Lung microvascular endothelial cell (primary cell): ENCODE measurements at places on chromosomes 7 and 10. TPM values are rescaled to one million over a fixed set of nuclear protein-coding genes. Genes with fewer than 3 reads are reported as not detected.

- no peak for DNase-seq
These were observed 145.1 kb downstream of the ADRA2A start for GRCh38 chr10:111221682-111222480.

The ELMO1 gene
- 30.7 and 36.5 TPM in 2 replicates for total RNA-seq

The CFAP70 gene
- total RNA-seq, result under 0.01 and 0.20 TPM in 2 replicates

The LIPN gene
- total RNA-seq, result not detected in 2 replicates

- DNase-seq, result no peak
These were observed 35.8 kb upstream of the COBL start for GRCh38 chr7:51352174-51353100.

The PRTFDC1 gene
- total RNA-seq, result 5.6 and 7.6 TPM in 2 replicates

The STRIP2 gene
- 1.8 and 2.6 TPM in 2 replicates for total RNA-seq

GRCh38 chr7:47932466-47933037 lies 15.7 kb downstream of the PKD1L1 start:
- no peak for DNase-seq

DNA sequence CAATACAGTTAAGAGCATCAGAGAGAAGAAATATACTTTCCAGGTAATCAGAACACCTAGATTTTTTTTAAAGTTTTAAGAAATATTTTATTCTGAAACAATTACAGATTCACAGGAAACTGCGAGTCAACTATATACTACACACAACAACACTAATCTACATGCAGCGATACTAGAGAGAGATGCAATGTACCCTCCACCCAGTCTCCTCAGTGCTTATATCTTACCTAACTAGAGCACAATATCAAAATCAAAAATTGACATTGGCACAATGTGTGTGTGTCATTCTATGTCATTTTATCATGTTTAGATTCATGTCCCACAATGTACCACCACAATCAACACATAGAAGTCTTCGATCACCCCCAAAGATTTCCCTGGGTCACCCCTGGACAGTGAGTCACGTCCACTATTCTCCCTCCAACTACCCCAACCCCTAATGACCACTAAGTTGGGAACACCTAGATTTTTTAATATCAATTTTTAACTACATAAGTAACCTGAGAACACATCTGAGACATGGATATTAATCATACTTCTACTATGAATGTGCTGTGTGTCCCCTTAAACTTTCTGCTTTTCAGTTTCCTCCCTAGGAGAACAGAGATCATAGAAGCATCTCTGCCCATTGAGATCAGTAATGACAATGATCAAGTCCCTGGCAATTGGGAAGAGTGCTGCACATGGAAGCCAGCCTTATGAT lies 86.5 kb downstream of the GSAP start:
- DNase-seq, result no peak

DNA sequence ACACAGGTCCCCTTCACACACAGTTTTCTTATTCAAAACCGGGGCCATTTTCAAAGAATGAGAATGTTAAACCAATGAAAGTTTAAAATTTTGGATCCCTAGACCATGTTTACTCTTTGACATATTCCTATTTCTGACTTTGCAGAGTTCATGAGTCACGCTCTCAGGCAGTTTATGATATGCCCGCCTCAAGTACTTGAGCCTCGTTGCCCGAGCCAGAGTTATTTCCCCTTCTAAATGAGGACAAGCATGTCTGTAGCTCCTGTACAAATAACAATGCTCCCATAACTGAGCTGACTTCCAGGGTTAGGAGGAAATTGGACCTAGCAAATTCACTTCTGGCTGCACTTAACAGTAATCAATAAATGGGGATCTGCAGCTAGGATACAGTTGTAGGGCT lies 87.9 kb upstream of the PDE1C start:
- peak; percentile 64 for DNase-seq

GRCh38 chr10:106401161-106401560 lies 763.3 kb downstream of the SORCS1 start:
- no peak for DNase-seq

The GIMAP5 gene
- 187 and 435 TPM in 2 replicates for total RNA-seq

DNA sequence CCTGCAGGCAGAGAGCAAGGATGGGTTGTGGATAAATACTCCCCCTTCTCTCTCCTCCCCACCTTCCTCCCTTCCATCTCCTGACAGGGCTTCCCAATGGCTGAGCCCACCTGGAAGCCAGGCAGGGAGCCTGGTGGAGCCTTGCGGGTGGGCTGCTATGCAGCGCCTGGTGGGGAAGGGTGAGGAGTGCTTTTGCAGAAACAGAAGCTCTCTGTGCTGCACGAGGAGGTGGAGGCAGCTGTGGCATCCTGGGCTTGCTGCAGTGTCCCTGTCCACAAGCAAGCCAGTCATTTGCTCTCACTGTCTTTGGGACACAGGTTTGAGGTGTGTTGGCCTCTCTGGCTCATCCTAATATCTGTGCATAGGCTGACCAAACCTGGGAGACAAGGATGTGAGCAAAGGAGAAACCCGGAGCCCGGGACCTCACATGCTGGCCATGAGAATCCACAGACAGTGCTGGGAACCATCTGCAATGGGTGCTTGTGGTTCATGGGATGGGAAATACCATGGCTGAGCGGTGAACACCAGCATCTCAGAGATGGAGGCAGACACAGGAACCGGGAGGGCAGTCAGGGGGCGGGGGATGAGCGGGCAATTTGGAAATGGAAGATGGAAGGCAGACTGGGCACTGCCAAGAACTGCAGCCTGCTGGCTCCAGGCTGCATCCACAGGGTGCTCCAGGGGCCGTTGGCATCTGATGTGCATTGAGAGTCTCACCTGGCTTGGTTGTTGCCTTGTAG lies 364.2 kb downstream of the GLRX3 start:
- no peak for DNase-seq

GRCh38 chr10:68989317-68989990 lies 851 bp downstream of the KIFBP start:
- peak; percentile 35 for DNase-seq

The VSTM2A gene
- not detected in 2 replicates for total RNA-seq

DNA sequence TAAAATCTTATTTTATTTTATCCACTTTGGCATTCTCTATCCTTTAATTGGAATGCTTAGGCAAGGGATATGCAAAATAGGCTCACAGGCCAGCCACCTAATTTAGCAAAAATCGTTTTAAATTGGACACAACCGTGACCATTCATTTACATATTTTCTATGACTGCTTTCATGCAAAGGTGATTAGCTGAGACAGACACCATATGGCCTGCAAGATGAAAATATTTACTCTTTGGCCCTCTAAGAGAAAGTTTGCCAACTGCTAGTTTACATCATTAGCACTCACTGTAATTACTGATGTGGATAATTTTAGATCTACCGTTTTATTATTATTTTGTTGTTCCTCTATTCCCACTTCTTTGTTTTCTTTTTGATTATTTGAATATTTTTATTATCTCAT lies 375.5 kb upstream of the LRRTM3 start:
- no peak for DNase-seq

The NPY gene
- total RNA-seq, result not detected in 2 replicates

DNA sequence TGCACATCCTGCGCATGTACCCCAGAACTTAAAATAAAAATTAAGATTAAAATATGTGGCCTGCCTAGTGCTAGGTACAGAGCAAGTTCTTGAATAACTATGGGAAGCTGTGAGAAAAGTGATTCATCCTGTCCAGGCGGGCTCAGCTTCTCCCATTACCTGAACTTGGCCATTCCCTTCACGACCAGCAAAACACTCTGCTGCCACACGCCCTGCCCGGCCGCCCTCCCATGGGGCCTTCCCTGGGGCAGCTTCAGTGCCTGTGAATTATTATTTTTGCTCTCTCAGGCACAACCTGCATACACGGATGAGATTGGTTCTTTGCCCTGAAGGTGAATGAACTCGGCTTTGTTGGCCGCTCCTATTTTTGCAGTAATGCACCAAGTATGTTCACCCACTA lies 209.2 kb upstream of the SHH start:
- no peak for DNase-seq

GRCh38 chr7:28818996-28819395 lies 139.1 kb downstream of the TRIL start:
- no peak for DNase-seq

The C10orf143 gene
- total RNA-seq, result 0.22 and 0.40 TPM in 2 replicates

The SLC16A12 gene
- total RNA-seq, result not detected in 2 replicates

DNA sequence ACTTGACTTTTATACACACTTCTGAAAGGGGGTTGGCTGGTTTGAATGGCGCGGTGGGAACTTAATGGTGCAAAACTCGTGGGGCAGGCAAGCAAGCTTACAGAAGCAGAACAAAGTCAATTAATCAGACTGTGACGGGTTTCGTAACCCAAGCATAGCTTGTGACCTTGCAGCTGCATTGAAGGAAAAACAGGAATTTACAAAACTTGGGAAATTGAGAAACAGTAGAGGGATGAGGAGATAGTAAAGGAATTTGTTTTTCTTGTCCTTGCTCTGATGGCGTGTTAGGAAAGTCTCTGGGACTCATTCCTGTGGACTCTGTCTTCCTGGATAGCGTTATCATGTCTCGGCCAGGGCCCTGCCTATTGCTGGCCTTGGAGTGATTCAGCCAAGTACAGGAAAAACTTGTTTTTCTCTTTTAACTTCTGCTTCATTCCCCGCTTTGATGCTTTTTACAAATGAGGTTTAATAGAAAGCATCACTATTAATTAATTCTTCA lies 220.0 kb upstream of the KCND2 start:
- peak; percentile 64 for DNase-seq

The MBLAC1 gene
- 2.0 and 2.4 TPM in 2 replicates for total RNA-seq

GRCh38 chr7:2278026-2278425 lies 36.0 kb downstream of the NUDT1 start:
- no peak for DNase-seq

DNA sequence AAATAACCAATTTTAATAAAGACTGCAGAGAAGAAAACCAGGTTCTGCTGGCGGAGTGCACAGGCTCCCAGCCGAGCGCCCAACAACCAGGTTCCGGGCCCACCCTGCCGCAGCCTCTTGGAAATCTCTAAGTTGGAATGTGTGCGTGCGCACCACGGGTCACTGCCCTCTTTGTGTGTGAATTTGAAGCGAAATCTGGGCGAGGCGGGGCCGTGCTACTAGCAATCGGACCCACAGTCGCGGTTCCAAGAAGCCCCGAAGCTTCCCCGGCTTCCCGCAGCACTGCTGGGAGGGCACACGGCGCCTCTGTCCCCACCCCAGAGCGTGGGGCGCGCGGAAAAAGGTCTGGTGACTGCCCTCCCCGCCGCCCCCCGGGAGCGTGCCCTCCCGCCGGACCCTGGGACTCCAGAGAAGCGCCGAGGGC lies 666 bp upstream of the MAP3K8 start:
- peak; percentile 67 for DNase-seq

The GSAP gene
- total RNA-seq, result 2.0 and 3.6 TPM in 2 replicates

DNA sequence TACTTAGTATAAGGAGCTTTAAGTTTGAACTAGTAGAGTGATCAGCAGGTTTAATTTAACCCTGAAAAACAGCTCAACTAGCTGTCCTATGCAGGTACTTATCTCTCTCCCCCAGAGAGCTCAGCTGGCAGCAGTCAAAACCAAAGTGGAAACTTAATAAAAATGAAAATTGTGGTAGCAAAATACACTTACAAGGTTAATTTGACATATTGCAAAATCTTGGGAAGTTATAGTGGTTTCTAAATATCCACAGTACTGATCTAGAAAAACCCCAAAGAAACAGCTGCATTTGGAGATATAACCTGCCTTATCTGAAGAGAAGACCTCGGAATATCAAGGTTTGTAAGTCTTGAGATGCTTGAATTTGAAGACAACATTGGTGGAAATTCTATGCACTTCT lies 269.2 kb downstream of the RNLS start:
- DNase-seq, result no peak

The ZEB1 gene
- total RNA-seq, result 49.7 and 69.4 TPM in 2 replicates

GRCh38 chr10:24467136-24467535 lies 256.6 kb downstream of the ARHGAP21 start:
- DNase-seq, result no peak

GRCh38 chr7:157545681-157546060 lies 208.9 kb downstream of the DNAJB6 start:
- DNase-seq, result no peak

The LIPF gene
- total RNA-seq, result not detected in 2 replicates

GRCh38 chr10:2631557-2632205 lies 435.7 kb upstream of the PFKP start:
- no peak for DNase-seq

DNA sequence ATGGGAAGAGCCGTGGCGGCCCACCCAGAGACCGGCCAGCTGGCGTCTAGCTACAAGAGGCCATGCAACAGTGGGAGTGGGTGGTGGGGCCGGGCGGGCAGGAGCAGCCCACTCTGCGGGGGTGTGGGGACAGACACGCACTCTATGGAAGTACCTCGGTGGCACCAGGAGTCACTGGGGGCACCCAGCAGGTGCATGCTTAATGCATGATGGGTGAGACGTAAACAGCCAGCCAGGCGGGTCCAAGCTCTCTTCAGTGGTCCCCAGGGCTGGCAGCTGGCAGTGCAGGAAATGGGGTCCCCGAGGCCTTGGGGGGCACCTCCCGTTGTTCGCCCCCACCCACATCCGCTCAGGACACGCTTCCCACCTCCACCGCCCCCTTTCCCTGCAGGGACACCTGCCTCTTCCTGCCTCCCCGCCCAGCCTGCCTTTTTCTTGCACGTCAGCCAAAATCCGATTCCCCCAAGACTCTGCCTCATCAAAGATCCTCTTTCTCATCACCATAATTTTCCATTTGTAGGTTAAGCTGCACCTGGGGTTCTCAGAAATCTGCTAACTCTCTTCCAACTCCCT lies 22.6 kb upstream of the PSMG3 start:
- DNase-seq, result no peak

DNA sequence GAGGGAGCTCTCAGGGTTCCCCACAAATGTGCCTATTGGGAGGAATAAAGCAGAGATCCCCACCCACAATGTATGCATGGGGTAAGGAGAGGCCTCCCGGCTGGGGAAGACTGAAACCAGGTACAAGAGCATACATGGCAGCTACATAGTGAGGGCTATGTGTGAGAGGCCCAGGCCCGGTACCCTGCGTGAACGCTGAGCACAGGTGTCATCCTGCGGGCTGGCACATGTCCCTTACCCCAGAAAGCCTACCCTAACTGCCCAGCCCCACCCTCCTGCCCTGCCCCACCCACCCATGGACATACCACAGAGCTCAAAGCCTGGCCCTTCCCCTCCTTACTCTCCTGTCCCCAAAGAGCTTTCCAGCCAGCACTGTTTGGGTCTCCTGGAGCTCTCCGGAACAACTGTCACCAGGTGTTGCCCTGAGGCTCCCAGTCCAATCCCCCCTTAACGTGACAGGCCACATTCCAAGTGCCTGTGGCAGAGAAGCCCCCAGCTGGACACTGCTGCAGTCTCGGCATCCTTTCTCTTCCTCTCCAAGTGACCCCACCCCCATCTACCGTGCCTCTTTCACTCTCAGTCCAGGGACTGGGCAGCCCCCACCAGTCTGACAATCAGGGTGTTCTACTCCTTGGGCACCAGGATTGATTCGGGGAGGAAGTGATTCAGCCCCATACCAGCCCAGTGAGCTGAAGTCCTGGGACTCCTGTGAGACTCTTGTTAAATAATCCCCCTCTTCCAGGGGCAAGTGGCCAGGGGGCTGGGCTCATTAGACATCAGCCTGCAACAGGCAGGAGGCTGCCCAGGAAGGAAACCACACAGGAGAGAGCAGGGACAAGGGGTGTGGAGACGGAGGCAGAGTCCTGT lies 19.6 kb downstream of the GRID1 start:
- no peak for DNase-seq

The OPALIN gene
- not detected in 2 replicates for total RNA-seq

DNA sequence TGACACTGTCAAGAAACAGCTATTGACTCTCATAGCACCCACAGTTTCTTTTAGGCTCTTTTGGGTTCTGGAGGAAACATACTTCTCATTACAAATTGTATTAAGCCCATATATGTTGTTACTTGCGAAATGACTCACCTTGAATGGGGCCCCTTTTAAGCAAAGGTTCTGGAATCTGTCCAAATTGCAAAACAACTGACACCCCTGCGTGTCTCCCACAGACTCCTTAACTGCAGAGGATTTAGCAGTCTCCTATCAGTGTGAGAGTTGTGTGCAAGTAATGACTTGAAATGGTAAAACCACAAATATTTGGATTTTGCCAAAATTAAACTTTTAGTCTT lies 192.3 kb downstream of the DNAJC1 start:
- no peak for DNase-seq
